Activated CD4-positive, alpha-beta T cell treated with anti-CD3 and anti-CD28 coated beads for 36 hours (primary cell): ENCODE measurements at places on chromosomes 11 and 22.

DNA sequence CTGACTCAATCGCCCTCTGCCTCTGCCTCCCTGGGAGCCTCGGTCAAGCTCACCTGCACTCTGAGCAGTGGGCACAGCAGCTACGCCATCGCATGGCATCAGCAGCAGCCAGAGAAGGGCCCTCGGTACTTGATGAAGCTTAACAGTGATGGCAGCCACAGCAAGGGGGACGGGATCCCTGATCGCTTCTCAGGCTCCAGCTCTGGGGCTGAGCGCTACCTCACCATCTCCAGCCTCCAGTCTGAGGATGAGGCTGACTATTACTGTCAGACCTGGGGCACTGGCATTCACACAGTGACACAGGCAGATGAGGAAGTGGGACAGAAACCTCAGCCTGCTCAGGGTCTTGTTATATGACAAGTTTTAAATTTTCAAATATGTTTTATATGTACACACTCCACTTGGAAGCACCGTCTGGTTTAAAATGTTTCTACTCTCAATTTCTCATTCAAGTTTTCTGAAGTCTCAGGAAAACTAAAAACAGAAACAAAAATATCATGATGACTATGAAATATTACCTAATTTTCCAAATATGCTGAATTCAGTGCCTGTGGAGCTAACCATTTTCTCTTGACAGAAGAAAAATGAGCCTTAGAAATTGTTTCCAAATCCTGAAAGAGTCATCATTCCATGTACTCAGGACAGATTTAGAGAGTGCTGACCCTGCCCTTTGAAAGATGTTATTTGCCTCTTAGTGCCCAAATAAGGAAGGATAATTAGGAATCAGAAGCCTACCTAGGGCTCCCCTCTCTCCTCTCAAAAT, 48.8 kb upstream of the TOP3B start:
- DNase-seq, result no peak

- no peak for DNase-seq
These were observed 82.4 kb upstream of the CRTAM start for GRCh38 chr11:122755941-122756340.

DNA sequence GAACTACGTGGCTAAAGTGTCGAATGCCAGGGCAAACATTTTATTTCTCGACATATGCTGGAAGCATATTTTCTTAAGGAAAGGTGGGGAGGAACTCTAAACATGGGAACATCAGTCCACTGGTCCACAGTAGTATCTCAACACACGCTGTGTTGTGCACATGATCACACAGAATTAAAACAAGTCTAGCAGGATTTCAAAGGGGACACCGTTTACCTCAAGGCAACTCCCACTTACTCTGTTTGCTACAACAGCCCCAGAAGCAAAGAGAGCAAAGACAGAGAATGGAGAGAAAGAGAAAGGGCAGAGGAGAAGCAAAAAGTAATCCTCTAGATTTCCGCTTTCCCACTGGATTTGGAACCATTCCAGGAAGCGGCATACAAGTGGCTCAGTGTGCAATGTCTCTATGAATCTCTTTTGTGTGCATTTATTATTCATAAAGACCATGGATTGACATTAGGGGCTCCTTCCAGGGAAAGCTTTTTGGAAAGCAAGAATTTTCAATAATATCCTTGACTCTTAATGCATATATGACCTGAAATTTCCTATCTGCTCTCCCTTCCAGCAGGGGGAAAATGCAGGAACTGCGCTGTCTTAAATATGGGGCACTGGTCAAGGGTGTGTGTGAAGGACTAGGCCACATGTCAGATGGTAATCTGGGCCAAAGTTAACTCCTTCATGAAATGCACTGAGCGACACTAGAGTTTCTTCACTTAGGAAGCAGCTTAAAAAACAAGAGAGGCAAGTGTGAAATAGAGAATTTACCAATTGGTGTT, 34.8 kb upstream of the CCDC34 start:
- DNase-seq, result no peak

DNA sequence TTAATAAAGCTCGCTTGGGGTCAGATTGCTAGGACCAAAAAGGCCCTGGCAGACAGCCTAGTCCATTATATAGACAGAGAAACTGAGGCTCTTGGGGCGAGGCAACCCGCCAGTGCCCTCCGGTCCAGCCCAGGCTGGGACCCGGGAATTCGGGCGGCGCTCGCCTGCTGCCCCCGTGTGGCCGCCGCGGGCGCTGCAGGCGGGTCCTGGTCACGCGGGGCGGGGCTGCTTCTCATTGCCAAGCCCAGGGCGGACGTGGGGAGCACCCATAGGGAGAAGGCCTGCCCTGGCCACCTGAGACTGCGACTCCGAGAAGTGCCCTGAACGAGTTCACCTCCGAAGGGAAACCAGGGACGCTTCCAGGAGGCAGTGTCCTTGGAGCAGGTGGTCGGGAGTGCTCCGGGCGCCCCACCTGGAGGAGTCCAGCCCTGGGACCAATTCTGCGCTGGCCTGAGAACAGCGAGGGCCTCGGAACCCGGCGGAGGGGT, 36.0 kb upstream of the CSNK1E start:
- peak; percentile 79 for DNase-seq

DNA sequence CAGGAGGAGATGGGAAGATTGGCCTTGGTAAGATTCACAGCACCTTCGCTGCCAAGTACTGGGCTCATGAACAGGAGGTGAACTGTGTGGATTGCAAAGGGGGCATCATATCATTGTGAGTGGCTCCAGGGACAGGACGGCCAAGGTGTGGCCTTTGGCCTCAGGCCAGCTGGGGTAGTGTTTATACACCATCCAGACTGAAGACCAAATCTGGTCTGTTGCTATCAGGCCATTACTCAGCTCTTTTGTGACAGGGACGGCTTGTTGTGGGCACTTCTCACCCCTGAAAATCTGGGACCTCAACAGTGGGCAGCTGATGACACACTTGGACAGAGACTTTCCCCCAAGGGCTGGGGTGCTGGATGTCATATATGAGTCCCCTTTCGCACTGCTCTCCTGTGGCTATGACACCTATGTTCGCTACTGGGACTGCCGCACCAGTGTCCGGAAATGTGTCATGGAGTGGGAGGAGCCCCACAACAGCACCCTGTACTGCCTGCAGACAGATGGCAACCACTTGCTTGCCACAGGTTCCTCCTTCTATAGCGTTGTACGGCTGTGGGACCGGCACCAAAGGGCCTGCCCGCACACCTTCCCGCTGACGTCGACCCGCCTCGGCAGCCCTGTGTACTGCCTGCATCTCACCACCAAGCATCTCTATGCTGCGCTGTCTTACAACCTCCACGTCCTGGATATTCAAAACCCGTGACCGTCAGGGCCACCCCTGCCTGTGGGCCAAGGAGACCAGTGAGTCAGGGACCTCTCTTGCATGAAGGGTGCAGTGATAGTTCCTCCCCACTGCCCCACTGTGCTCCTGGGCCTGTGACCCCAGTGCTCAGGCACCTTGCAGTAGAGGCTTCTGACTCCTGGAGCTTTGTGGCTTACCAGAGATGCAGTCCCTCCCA, 83.6 kb downstream of the BCR start:
- peak; percentile 58 for DNase-seq

DNA sequence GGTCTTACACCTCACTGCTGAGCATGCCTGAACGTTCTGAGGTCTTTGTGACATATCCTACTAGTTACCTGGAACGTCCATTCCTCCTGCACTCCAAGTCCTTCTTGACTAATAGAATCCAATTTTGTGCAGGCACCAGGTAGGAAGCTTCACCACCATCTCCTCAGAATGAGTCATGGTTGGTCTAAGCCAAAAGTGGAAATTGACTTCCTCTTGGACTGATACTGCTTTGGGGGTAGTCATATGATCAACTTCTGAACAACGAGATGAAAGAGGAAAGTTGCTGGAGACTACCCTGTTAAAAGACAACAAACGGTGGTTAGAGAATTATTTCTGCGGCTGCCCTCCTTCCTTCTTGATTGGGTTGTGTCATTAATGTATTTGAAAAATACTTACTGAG, 374.2 kb upstream of the LARGE1 start:
- no peak for DNase-seq

- DNase-seq, result no peak
These were observed 120.1 kb upstream of the LRRC4C start for GRCh38 chr11:41579546-41579945.

- DNase-seq, result no peak
These were observed 367.1 kb upstream of the B3GAT1 start for GRCh38 chr11:134779179-134779578.

DNA sequence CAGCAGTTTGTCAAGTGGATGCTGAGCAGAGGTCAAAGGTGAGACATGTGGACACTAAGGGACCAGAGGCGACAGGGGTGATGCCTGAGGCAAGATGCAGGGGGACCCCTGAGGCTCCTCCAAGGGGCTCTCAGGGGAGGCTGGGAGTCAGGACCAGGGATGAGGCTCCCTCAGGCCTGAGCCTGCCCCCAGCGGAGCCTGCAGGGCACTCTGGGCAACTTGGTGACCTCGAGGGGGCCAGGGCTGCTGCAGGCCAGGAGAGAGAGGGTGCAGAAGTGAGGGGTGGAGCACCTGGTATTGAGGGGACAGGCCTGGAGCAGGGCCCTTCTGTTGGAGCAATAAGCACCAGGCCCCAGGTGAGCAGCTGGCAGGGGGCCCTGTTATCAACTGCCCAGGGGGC, 6.1 kb downstream of the EHBP1L1 start:
- DNase-seq, result no peak

GRCh38 chr11:20364341-20364792, 853 bp downstream of the HTATIP2 start:
- DNase-seq, result no peak

DNA sequence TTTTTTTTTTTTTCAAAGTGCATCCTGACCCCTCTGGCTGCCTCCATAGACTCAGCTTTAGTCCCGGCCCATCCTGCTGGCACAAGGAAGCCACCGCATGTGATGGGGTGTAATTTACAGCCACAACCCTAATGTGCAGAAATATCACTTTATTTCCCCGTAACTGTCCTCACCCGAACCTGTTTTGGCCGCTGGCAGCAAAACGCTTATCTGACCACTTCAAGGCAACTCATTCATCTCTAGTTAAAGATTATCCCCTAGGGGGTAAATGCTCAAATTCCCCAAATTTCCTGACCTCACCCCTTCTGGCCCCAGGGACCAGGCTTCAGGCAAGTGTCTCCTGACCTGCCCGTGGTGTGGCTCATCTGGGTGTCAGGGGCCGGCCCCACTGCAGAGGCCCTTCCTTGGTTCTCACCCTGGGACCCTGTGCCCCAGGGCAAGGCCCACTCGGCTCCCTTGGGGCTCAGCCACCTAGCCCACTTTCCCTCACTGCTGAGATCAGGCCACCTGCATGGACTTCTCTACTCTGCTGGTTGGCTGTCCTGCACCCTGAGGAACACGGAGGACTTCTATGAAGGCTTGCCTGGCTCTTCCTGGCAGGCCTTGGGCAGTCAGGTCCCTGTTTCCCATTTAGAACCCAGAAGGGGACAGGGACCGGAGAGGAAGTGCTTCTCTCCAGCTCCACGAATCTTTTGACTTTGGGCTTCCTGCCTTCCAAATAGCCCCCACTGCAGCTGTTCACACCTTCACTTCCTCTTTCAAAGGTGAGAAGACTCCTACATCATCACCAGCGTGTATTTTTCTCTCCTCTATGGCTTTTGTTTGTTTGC, 53.3 kb downstream of the WNT11 start:
- no peak for DNase-seq

- no peak for DNase-seq
These were observed 280.5 kb downstream of the DDX10 start for GRCh38 chr11:108945341-108945740.

DNA sequence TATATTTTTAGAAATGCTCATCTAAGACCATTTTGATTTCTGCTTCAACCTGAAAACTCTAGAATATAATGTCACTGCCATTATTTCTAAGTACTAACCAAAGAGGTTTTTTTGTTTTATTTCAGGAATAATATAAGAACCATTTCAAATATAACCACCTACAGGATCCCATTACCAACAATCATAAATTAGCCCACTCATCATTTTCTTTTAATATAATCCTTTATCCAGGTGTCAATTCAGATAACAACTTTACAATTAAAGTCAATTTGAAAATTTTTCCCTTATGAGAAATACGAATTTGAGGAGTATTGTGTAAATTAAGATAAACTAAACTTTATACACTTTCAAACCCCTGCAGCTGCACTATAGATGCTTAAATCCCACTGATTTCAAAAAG, 1043.0 kb upstream of the CNTN5 start:
- DNase-seq, result no peak

- DNase-seq, result no peak
These were observed 76.7 kb downstream of the FAR1 start for GRCh38 chr11:13745165-13745564.

DNA sequence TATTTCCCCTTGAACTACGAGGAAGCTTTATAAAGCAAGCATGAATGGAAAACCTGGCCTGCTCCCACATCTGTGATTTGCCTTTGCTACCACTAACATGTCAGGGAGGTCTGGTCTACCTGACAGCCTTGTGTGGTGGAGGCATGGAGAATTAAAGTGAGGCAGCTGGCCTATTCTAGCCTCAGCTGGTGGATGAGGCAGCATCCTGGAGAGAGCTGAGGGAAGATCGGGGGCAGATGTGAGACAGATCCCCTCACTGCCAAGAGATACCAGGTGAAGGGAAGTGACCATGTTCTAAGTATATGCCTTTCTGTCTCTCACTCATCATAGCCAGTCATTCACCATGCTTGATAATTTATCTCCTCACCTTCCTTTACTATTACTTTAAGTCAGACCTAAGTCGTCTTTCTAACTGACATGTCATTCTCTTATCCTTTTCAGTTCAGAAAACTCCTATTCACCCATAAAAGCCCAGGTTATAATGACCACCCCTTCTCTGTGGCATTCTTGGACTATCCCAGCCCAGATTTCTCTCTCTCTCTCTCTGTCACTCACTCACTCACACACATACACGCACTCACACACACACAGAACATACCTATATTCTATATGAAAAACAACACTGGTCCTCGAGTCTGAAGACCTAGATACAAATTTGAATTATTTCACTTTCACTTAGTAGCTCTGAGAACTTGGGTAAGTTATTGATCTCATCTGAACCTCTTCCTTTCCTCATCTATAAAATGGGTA, 90.7 kb downstream of the CSNK2A3 start:
- no peak for DNase-seq

DNA sequence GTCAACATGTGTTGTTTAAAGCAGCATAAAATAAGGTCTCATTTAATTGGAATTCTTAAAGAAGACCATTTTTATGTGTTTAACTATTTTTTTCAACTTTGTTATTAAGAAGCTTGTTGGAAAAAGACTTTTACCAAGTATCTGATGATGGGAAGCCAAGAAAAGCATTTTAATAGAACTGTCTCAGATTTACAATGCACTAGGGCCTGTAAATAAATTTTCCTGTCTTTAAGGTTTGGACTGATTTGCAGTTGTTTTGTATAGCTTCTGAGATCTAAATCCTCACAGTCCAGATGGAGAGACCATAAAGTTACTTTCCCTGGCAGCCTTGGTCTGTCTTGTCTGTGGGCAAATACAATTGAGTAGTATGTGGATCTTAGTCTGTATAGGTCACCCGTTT, 41.6 kb downstream of the EXT2 start:
- no peak for DNase-seq

DNA sequence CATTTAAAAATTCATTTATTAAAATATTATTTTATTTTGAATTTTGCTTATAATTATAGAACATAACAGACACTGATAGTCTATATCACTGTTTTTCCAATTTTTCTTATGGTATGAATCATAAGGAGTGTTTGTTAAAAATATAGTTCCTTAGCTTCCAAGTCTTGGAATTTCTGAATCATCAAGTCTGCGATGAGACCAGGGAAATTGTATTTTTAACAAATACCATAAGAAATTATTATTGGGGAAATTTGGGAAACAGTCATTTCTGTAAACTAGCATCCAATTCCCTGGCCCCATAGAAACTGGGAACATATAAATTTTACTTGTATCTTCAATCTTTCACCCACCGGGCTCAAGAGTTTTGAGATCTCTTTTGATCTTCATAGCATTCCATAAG, 38.0 kb upstream of the PICALM start:
- DNase-seq, result no peak

GRCh38 chr11:72584293-72584938, 89.8 kb downstream of the PDE2A start:
- peak; percentile 71 for DNase-seq
